Esophagus squamous epithelium (tissue), 5 donors: ENCODE measurements at places on chromosomes 1 and 21.

GRCh38 chr1:177858332-177858821 is 111.5 kb downstream of the SEC16B start:
- DNase-seq: no peak

GRCh38 chr1:33435096-33435820 is 4.4 kb upstream of the PHC2 start:
- DNase-seq: no peak

DNA sequence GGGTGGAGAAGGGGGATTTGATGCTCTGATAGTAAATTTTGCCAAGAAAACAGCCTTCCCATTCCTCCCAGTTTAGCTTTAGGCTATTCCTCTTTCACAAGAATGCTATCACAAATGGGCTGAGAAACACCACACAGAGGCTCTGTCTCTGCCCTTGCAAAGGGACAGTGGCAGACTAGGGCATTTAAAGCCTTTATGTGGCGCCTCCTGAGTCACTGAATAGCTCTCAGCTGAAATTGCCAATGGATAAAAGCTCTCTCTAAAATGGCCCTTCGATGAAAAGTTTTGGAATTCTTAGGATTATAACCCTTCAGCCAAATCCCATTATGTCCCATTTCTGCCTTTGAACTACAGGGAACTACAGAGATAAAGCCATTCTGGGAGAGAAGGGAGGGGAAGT is 1000.4 kb downstream of the ADGRL2 start:
- DNase-seq: no peak

GRCh38 chr1:50522691-50523342 is 99.6 kb upstream of the DMRTA2 start:
- no peak for DNase-seq

DNA sequence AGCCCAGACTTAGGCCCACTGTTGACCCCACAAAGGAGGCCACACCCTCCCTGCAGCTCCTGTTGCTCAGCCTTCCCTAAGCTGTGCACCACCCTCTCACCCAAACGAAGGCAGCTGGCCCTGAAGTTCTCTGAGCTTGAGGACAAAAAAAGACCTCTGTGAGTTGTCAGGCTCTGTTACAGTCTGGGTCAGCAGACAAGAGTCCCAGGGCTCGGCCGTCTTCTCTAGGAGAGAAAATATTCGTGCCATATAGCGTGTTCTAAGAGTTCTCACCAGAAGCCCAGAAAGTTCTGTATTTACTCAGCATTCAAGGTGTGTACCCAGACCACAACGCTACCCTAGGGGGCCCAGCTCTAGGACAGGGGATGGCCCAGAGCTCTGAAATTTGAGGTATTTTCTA is 25.5 kb upstream of the LYST start:
- DNase-seq: no peak

GRCh38 chr1:236051242-236051791 is 13.6 kb downstream of the NID1 start:
- no peak for DNase-seq
